Stimulated activated CD4-positive, alpha-beta T cell treated with anti-CD3 and anti-CD28 coated beads, Interleukin-4, amount 100 ng/mL, for 1 hour (primary cell): ENCODE measurements at places on chromosomes 5 and 9.

DNA sequence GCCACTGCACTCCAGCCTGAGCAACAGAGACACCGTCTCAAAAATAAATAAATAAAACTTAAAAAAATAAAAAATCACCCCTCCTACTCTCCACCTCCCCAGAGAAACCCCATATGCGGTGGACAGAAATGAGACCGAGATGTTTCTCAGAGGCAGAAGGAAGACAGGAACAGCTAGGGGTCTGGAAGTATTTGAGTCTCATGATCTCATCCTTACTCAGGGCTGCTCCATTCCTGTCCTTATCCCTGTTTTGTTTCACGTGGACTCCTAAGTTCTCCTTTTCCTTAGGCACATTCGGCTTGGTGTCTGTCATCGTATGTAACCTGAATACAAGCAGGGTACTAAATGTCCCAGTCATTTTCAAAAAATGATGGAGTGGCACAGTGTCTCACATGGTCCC is 76.1 kb downstream of the C9orf50 start:
- DNase-seq = no peak

- DNase-seq = no peak
Observed at GRCh38 chr5:57174890-57175510, 1.1 kb downstream of the GPBP1 start.

DNA sequence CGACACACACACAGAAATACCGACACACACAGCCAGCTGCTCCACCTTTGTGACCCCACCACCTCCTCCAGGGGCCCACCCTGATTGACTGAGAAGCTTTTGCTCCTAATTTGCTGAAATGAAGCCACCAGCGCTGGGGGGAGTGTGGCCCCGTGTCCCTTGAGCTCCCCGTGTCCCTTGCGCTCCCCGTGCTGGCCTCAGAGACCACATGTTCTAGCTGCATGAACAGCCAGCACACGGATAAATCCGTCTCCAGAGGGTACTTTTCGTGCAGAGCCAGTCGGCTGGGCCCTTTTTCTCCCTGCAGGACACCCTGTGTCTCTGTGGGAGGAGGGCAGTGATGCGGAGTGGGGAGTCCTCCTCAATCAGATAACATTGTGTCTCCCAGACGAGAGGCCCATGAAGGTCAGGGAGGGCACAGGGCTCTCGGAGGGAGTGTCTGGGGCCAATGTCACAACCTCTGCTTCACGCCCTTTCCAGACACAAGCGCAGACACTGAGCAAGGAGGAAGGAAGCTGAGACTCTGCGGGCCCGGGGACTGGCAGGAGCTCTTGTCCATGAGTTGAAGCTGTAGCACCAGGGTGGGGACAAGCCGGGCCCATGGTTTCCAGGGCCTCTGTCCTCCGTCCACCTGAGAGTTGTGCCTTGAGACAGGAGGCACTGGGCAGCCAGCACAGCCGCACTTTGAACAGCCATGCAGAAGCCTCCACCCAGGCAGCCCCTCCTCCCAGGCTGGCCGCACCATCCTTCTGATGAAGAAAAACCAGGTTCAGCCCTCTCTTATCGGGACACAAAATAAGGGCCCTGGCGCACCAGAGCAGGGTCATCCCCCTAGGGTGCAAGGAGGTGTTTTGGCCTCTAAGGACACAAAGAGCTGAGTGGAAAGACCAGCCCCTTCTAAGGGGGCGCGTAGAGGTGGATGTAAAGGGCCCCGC is 36.4 kb upstream of the SLC6A19 start:
- no peak for DNase-seq

- DNase-seq = no peak
Observed at GRCh38 chr5:77985247-77985646, 209.1 kb upstream of the TBCA start.

DNA sequence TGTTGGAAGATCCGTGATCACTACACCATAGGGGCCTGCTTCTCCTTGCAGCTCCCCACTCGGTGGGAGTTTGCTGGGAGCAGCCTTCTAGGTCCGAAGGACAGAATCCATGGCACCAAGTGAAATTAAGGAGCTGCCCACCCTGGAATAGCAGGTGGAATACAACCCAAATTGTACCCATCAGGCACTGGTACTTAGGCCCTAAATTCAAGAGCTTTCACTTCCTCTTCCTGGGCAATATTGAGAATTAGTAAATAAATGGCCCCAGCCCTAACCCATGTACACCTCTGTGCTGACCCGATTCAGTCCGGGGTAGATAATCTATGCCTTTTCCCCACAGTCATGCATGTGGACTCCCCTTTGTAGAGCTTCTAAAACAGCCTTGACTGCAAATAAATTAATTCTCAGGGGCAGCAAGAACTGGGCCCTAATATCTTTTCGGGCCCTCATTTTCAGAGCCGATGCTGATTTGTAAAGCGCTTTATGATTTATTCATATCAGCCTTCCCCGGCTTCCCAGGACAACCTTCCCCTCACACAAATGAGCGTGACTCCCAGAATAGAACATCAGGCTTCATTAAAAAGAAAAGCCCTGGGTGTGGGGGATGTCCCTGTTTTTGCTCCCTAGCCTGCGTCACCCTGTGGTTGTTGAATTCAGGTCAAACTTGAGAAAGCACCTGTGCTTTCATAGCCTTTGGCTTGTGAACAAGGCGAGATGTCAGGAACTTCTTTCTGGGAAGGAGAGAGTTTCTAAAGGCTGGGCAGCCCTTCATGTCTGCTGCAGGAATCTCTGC is 126.1 kb upstream of the TBC1D2 start:
- no peak for DNase-seq

- DNase-seq = no peak
Observed at GRCh38 chr5:5350101-5350500, 72.4 kb upstream of the ICE1 start.

- DNase-seq = peak; percentile 69
Observed at GRCh38 chr5:54905942-54906537, 79.4 kb downstream of the ESM1 start.

GRCh38 chr5:55415071-55415470 is 107.3 kb downstream of the MTREX start:
- no peak for DNase-seq

- no peak for DNase-seq
Observed at GRCh38 chr9:24502206-24502937, 43.3 kb downstream of the IZUMO3 start.

DNA sequence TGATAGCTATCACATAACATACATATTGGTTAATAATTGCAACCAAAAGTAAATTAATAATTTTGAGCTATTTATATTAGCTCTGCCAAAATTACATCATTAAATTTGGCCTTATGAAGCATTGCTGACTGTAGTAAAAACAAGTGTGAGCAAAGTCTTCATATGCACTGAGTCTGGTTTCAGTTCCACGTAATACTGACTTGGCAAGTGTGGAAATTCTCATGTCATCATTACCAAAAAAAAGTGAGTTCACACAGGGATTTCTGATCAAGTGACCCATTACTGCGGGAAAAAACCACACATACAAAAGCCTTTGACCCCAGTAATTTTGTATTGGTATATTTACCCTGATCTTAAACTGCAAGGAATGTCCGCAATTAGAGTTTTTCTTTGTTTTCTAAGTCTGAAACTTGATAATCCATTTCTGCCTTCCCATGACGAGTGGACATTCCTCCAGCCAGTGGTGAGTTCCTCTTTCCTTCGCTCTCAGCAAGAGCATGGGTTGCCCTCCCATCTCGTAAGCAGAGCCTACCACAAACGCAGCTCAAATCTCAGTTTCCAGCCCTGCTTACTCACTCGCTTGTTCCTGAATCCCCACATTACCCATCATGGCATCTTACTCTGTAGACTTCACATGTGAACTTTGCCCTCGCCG is 220.2 kb upstream of the DMRT1 start:
- DNase-seq = no peak

DNA sequence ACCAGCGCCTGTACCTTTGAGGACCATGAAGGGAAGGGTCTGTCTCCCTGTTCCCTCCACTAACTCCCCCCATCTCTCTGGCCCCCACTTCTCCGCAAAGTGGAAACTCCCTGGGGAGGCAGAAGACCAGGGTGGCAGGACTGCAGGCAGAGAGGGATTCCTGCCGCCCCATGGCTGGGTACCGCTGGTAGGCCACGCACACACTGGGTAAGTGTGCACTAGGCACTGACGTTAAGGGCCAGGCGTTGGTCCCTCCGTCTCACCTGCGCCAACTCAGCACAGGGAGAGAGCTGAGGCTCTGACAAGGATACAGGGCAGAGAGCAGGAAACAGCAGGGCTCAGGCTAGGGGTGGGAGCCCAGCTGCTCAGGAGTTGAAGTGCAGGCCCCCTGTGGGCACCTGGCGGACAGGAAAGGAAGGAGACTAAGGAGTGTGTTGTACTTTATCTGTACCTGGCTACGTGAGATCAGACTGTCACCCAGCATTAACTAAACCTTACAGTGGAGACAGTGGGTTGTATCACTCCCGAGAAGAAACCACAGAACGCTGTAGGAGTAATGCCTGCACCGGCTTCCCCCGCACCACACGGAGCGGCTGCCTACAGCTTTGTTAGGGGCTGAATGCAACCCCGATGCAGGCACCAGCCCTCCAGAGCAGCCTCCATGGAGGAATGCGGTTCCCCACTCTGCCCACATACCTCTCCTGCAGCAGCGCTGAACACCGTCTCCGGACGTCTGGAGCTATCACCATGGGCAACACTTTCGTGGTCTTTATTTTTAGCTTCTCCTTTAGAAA is 34.2 kb upstream of the CLPTM1L start:
- no peak for DNase-seq

GRCh38 chr5:65157906-65158603 is 323.7 kb downstream of the ADAMTS6 start:
- no peak for DNase-seq

GRCh38 chr9:113738893-113739604 is 137.1 kb upstream of the ZNF618 start:
- DNase-seq = no peak

DNA sequence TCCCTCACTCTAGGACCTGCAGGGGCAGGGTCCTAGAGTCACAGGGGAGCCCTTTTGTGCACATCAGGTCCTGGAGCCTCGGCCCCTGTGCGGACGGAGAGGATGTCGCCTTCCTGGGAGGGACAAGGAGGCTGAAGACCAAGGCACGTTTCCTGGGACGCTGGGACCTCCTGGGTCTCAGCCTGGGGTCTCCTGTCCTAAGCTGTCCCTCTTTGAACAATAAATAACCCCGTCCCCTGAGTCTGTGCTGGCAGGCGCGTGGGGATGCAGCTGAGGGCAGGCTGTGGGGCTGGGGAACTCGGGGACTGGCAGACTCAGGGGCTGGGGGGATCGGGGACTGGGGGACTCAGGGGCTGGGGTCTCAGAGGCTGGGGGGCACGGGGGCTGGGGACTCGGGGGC is 31.1 kb downstream of the PAEP start:
- DNase-seq = no peak

DNA sequence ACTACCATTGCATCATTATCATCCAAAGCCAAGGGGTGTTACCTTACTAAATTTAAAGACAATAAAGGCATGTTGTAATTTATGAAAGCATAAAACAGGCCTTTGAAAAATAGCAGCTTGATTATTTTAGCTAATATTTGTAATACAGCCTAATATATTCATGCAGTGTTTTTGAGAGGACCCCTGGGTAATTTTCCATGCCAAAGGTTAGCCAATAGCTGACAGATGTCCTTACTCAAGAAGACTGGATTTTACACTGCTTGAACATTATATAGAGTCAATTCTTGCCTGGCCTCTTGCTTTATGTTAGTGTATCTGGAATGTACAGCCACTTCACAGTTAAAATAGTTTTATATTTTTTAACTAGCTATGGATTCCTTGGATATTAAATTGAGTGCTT is 337.8 kb upstream of the PAPPA start:
- no peak for DNase-seq

DNA sequence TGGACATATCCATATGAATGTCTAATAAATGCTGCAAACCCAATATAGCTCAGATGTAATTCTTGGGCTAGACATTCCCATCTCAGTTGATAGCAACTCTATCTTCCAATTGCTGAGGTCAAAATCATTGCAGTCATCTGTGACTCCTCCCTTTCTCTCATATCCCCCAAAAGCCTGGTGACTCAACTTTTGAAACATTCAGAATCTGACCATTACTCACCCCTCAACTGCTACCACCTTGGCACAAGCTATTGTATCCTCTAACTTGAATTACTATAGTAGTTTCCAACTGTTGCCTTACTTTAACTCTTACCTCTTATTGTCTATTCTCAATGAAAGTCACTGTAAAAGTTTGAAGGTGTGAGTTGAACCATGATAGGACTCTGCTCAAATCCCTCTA is 600.1 kb upstream of the RGMB start:
- no peak for DNase-seq

DNA sequence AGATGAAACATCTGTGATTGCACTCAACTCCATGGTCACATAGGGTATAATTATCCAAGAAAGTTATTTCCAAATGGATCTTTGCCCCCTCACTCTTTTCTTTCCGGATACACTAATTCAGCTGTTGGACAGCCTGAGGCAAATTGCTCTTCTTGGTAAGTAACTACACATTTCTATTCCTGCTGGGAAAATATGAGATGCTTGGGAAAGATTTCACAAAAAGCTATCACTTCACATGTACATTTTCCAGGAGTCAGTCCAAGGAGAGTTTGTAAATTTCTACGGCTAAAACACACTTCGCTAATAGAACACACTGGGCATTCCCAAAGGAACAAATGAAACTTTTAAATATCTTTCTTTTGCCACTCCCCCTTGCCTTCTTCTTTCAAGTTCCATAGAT is 123.0 kb upstream of the GRIA1 start:
- DNase-seq = no peak

DNA sequence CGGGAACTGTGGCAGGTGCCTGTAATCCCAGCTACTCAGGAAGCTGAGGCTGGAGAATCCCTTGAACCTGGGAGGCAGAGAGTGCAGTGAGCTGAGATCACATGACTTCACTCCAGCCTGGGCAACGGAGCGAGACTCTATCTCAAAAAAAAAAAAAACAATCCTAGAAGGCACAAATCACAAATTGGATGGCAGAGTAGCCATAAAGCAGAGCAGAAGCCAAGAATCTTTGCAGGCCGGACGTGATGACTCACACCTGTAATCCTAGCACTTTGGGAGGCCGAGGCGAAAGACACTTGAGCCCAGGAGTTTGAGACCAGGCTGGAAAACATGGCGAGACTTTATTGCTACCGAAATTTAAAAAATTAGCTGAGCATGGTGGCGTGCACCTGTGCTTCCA is 9.2 kb upstream of the FUBP3 start:
- DNase-seq = no peak

DNA sequence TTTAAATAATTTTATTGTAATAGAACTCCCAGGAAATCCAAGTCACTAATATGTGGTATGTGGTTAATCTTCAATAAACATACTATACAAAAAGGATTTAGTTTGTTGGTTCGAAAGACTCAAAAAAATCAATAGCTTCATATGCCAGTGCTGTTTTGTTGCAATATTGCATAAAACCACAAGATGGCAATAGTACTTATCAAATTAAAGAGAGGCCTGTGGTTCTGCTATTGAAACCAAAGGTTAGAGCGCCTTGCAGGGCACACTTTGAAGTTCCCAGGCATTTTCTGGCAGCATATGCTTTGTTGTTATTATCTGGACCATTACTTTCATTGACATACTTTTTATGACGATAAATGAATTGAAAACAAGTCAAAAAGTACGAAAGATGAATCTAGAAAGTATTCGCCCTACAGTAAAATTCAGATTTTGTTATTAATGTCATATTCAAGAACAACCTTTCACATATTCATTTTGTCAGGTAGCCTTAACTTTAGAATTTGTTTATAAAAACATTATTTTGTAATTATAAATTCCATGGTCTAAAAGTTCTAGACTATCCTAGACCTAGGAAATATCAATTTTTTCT is 316.3 kb downstream of the MCTP1 start:
- DNase-seq = no peak
